ELF-1 (cell line): ENCODE measurements at places on chromosomes 7 and 10.
A peak's percentile ranks its signal among the peaks of the same experiment; 100 is the strongest.

DNA sequence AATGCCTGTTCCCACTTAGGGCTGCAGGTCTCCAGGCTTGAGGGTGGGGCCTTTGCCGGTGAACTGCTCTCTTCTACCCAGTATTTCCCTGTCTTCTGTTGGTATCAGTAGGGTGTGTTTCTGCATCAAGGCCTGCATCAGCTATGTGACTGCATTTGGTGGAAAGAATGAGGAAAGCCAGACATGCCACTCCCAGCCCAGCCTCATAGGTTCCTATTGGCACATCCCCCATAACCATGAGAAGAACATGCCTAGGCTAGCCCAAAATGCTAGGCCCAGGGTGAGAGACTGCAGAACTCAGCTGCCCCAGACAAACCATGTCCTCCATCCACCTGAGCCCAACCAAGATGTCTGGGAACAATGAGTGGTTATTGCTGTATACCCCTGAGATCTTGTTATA lies 380.3 kb upstream of the ADARB2 start:
- DNase-seq = no peak

DNA sequence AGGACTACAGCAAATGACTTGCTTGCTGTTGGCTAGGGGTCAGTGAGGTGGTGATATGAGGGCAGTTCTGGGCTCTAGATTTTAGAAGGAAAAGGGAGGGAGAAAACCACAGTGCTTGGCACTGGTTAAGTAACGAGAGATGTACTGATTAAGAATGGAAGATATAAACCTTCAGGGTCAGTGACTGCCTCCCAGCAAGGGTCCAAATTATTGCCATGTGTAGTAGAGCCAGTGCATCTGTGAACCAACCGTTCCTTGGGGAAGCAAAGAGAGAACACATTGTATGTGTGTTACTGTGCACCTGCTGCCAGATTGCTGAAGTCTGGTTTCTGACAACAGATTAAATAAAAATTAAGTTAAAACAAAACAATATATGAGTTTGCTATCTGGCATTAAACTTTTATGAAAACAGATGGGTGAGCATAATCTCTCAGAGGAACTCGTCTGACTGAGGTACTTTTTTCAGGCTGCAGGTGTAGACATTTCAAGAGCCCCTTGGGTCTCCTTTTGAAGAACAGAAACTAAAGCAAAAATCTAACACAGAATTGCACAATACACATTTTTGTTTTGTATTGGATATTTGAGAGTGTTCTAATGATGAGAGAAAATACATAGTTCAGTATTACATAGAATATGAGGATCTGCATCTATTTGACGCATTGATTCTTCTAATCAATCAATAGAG lies 1120.6 kb downstream of the SORCS3 start:
- no peak for DNase-seq

DNA sequence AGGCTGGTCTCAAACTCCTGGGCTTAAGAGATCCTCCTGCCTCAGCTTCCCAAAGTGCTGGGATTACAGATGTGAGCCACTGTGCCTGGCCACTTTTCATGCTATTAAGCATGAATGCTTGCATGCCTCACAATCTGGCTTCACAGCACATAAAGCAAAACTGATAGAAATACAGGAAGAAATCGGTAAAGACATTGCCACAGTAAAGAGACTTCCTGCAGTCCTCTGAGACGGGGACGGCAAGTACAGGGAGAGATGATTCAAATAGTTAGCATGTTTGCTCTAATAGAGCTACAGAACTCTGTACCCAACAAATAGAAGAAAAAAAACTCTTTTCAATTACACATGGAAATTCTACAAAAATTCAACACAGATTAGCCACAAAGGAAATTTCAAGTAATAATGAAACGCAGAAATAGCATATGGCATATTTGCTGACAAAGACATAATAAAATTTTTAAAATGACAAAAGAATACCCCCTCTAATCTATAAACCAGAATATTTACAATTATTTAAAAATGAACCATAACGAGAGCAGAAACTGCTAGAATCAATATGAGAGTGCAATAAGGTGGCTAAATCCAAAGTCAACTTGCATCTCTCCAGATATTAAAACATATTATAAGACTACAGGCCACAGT lies 32.3 kb downstream of the CARD11 start:
- DNase-seq = no peak

- DNase-seq = no peak
Observed at GRCh38 chr7:131425992-131426391, 98.3 kb downstream of the MKLN1 start.

DNA sequence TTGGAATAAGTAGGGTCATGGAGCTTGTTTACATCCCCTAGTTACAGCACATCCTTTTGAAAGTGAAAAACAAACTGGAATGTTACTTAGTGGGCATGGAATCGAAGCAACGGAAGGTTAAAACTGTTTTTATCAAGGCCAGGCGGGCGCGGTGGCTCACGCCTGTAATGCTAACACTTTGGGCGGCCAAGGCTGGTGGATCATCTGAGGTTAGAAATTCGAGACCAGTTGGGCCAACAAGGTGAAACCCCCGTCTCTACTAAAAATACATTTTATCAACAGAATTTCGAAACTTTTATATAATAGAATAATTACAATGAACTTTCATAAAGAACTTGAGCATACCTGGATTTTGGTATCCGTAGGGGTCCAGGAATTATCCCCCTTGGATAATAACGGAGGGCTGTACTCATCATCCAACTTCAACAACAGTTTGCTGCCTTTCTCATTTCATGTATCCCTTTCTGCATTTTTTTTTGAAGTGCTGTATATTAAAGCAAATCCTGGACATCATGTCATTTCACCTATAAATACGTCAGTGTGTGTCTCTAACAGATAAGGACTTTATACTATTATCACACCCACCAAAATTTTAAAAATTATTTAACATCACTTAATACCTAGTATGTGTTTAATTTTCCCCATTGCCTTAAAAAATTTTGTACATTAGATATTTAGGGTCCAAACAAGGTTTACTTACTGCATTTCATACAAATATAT lies 1.3 kb upstream of the TMED4 start:
- no peak for DNase-seq

- no peak for DNase-seq
Observed at GRCh38 chr10:127877699-127878098, 15.0 kb downstream of the CLRN3 start.

GRCh38 chr10:109973326-109973829 lies 34.4 kb upstream of the ADD3 start:
- DNase-seq = no peak

GRCh38 chr7:118185163-118185860 lies 1.3 kb downstream of the LSM8 start:
- DNase-seq = peak; percentile 6

DNA sequence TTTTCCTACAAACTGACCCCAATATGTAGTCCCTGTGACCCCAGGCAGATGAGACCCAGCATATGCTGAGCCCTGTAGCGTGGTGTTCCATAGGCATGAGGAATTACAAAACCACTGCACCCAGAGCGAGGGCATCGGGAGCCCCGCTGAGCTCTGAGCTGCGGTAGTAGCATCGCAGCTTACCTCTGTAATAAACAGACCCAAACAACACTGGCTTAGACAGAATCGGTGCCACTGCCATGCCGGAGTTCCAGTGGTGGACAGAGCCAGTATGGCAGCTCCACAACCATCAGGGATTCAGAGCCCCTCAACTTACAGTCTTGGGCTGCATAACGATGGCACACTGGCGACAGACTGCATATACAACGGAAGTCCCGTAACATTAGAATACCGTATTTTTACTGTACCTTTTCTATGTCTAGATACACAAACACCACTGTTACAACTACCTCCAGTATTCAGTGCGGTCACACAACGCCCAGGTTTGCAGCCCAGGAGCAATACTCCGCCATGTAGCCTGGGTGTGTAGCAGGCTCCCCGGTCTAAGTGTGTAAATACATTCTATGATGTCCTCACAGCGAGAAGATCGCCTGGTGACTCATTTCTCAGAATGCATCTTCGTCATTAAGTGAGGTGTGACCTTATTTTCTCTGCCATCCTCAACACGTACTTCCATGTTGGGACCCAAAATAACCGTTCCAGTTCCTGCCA lies 68.8 kb downstream of the PROSER2 start:
- no peak for DNase-seq

- no peak for DNase-seq
Observed at GRCh38 chr7:3215624-3216585, 85.1 kb upstream of the SDK1 start.

DNA sequence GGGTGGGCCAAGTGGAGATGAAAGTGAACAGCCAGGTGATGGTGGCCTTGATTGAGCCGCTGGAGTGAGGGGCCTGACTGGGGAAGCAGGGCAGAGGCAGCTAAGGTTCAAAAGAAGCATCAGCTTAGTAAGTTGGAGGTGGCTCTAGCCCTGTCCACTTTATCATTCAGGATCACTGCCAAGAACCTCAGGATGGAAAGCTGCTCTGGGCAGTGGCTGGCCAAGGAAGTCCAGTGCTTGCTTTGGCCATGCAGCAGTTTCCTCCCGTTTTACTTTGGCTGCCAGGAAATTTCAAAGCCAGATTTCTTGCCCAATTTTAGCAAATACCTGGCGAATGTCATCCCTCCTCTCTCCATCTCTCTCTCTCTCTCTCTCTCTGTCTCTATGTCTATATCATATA lies 384.9 kb downstream of the PLXNA4 start:
- no peak for DNase-seq

GRCh38 chr7:86955895-86956503 lies 103.5 kb downstream of the ELAPOR2 start:
- DNase-seq = no peak

DNA sequence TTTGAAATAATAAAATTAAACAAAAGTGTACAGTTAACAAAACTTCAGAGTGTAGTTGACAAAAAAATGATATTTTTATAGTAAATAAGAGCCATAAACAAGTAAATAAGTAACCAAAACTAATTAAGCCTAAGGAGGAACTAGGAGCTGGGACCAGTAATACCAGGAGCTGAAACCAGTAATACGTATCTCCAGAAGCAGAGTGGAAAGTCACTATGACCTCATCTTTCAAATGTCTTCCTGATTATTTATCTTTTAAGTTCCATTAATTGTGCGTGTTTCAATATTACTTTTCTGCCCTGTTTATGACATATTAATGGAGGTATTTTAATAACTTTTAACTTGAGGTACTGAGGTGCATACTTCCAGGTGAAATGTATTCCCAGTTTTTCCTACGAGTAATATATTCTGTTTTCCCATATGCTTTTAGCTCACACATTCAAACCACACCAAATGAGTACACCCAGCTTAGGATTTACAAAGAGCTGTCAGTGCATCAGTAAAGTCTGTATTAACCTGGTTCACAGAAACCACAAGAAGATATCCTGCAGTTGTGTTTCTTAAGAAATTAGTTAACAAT lies 283.7 kb upstream of the HGF start:
- no peak for DNase-seq

DNA sequence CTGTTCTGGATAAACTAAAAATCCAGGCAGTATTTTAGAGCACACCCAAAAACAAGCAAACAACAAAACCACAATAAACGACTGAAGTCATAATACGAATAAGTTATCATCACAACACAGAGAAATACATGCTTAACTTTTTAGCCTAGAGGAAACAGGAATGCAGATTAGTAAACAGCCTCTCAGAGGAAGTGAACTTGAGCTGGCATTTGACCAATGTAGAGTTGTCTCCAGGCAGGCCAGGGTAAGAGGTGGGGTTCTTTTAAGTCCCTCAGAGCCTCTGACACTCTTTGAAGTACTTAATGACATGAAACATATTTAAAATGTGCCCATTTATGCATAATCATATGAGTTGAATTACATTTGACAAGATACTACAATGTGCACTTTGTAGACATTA lies 43.3 kb upstream of the PLXDC2 start:
- no peak for DNase-seq

DNA sequence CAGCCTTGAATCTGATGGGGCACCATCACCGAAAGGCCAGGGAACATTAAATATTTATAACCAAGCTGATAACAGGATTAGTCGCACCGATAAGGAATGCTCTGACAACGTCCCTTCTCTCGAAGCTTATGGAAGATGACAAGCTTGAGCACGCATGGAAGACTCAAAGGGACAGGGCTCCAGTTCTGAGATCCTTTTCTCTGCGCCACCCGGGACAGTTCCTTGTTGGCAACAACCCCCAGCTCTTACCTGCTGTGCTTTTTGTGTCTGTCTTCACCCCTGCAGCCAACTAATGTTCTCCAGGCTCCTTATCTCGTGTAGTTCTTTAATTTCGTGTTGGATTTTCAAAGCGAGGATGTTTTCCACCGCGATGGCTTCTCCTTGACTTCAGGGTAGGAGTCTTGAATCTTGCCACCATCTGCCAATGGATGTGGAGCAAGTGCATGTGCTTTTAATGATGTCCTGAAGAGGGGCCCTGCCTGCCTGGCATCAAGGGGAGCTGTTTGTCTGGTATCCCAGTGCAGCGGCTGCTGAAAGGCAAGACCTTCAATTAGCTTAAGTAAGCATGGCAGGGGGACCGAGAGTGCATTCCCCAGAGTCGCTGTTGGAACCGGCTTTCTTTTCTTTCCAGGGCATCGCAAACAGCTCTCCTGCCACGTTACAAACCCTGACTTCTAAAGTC lies 354 bp upstream of the FERD3L start:
- DNase-seq = peak; percentile 9

DNA sequence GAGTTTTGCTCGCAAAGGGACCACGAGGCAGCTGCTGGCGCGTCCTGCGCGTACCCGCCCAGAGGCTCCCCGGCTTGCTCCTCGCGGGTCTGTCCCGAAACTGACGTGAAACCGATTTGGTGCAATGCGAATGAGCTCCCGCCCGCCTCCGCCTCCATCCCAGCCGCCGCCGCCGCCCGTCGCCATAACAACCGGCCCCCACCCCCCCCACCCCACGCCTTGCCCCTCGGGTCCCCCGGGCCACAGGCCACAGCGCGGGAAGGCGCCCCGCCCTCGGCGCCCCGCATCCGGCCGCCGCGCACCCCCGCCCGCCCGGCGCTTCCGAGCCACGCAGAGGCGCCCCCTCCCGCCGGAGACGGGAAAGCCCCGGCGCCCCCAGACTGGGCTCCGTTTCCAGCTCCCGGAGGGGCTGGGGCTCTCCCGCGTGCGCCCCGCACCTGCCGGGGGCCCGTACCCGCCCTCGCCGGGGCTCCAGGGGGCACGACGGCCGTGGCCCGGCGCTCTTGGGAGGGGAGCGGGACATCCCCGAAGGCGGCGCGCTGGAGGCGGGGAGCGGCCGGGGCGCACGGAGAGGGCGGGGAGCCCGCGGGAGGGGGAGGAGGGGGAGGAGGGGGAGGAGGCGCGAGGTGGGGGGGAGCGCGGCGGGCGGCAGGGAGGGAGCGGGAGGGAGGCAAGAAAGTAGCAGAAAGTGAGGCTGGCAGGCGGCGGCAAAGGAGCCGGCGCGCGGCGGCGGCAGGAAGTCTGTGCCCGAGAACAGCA lies at the start of gene CAMK1D:
Gene CAMK1D, plus strand, starts transcription at position 678 of the 759 bp plus-strand sequence.
- DNase-seq = peak; percentile 80

DNA sequence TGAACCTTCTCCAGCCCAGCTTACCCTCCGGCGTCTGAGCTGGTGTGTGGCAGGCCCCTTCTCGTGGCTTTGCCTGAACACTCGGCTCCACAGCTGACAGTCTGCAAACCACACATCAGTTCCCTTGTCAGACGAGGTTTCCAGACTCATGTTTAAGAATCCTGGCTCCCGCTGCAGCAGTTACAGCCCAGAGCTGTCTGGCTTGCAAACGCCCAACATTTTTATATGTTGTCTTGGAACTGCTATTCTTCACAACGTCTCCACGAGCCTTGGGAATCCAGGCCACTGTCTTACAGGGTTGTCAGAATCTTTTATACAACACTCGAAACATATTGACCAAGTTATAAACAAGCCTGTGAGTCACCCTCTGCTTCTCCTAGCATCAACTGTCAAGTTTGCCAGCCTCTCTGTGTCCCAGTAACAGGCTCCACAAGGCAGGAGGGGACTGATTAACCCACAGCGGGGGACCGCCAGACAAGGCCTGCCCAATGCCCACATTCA lies 68.1 kb downstream of the TNS3 start:
- DNase-seq = peak; percentile 55
